NCI-H2171 (cell line): ENCODE measurements at places on chromosomes 1 and 21.

DNA sequence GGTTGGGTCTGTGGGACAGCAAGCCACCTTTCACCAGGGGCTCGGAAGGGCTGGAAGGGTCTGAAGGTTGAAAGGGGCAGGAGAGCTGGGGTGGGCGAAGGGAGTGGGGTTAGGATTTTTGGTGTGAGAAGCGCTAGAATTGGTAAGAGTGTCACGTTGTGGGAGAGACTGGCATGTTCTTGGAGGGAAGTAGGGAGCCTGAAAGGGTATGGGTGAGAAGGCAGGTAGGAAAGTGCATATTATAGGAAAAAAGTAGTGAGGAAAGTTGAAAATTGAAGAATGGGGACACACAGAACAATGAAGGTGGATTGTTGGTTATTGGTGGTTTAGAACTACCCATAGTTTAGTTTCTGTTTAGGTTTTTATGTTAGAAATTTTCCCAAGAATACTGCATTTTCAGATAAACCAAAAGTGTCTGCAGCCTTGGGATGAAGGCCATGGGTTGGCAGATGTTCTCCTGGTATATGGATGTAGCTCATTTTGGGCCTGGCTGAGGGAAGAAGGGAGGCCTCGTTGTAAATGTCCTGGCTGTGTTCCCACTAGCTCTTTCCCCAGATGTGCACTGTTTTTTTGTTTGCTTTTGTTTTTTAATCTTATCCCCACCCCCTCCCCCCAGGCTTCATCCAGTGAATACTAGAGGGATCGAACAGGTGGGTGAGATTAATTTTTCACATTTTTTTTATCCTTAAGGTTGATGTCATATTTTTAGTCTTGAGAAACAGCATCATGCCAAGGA, 1.2 kb downstream of the LRRC42 start:
- DNase-seq = peak; percentile 9

GRCh38 chr1:247538561-247538960, 2.3 kb upstream of the OR2C3 start:
- DNase-seq = no peak

DNA sequence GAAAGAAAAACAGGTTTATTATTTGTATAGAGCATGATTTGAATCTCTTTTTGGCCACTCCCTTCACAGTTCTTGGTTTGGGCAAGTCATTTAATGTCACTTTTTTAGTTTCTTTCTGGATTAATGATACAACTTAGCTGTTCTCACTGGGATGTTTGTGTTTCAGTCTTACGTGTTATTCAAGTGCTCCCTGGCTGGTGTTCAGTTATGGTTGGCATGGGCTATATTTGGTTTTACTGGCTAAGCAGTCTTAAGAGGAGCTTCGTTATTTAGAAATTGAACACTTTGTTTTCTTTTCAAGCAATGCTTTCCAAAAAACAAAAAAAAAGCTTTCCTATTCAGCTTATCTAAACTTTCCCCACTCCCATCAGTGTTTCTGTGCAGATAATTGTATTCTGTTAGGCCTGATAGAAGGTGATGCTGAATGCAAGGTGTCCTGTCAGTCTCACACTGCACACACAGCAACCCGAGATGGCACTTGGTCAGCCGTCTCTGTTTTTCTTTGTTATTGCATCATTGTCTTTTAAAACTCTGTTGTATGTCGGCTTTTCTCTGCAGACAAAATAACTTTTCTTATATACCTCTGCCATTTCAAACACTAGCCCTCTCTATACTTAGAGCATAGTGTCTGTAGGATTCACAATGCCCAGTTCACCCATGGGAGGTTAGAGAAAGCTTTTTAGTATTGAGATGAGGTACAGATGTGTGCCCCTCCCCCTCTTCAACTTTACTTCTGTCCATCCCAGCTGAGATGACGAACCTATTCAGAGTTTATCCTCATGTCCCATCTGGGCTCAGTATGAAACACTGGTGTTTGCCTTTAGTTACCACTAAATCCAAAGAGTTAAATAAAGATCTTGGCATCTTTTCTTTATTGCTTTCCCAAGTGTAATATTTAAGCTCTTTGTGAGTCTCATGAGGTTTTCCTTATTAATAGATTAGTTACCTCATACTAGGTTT, 80.2 kb downstream of the VPS13D start:
- DNase-seq = no peak

DNA sequence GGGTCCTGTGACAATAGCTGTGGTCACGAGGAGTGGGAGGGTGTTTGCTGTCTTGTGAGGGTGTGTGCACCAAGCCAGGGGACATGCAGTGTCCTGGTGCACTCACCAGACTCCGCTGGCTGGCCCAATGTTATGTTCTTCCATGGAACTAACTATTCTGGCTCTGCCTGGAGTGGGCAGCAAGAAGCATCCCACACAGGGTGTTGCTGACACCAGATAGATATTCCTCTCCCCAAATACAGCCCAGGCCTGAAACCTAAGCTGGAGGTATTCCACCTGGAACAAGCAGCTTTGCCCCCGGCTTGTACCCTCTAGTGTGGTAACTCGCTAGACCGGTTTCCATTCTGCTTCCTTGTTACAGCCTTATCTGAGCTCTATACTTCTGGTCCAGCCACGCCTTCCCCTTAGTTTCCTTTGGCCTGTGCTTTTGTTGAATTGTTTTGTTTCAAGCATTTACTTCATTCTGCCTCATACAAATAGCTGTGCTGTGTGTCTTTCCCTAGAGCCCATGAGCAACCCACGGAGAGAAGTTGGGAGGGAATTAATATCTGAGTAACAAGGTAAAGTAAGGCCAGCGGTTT, 14.7 kb upstream of the LY9 start:
- no peak for DNase-seq

GRCh38 chr1:237105826-237106225, 63.8 kb downstream of the RYR2 start:
- DNase-seq = no peak

- no peak for DNase-seq
Observed at GRCh38 chr1:27154469-27154990, 395 bp downstream of the SLC9A1 start.

DNA sequence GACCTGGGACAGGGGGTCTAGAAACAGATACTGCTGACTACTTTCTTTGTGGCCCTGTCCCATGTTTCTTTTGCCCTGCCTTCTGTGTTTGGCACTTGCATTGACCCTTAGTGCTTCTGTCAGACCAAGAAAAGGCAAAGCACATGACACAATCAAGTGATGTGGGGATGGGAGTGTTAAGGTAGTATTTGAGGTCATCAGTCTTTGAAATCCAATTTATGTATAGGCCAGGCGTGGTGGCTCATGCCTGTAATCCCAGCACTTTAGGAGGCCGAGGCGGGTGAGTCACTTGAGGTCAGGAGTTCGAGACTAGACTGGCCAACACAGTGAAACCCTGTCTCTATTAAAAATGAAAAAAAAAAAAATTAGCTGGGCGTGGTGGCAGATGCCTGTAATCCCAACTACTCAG, 26.0 kb downstream of the SERBP1 start:
- no peak for DNase-seq

DNA sequence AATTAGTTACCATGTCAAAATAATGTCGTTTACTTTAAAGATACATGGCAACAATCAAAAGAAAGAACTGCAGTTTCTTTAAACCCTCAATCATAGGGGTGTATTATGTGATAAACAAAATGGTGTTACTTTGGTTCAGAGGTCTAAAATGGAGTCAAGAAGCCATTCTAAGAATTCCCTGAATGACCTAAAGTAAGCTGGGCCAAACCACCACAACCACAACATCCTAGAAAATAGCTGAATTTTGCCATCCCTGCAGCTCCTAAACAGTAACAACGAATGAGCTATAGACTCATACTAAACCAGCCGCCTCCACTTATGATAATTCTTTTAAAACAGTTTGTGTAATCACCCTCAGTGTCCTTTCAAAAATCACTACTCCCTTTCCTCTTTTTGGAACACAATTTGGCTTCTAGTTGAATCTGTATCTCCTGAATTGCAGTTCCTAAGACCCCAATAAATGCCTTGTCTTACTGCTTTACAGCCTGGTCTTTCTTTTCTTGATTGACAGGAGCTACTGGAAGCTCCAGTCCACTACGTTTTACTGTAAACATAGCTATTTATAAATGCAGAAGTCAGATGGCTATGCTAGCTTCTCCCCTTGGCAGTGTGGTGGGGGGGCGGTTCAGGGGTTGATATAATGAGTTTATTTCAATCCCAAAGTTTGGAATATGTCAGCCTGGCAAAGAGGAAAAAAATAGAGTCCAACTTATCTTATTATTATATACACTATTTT, 84.3 kb downstream of the PLPPR4 start:
- DNase-seq = no peak

GRCh38 chr1:167532375-167532774, 14.0 kb upstream of the CD247 start:
- DNase-seq = no peak

- no peak for DNase-seq
Observed at GRCh38 chr1:29504709-29505410, 268.5 kb downstream of the PTPRU start.

DNA sequence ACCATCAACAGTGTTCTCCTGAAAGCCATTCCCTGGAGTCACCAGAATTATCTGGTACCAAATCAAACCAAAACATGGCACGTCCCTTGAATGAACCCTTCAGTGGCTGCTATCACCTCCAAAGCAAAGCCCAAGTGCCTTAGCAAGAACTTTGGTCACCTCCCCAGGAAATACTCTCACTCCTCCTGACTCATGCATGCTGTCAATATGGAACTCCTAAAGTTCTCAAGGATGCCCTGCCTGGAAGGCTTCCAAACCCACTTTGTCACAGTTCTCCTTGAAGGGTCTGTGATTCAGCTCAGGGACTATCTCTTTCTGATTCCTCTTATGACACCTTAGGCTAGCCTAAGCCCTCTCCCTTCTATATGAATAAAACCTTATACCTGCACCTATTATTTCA, 146.1 kb upstream of the RUNX1 start:
- DNase-seq = no peak

GRCh38 chr21:42731264-42732032, 78.0 kb downstream of the PDE9A start:
- no peak for DNase-seq

GRCh38 chr1:47317841-47318240, 3.9 kb upstream of the STIL start:
- no peak for DNase-seq

DNA sequence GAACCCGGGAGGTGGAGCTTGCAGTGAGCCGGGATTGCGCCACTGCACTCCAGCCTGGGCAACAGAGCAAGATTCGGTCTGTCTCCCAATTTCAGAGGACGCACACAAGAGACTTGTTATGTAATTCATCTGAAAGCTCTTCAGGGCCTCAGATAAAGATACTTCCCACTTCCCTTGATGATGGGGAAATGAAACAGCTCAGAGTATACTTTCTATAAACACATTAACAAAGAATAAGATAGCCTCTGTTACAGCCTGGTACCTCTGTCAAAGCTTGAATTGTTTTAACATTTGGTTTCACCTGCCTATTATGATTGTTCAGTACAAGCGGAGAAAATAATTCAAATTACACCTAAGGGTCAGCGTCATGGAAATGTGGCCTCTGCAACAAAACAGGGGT, 622.9 kb upstream of the ADGRL4 start:
- DNase-seq = no peak

DNA sequence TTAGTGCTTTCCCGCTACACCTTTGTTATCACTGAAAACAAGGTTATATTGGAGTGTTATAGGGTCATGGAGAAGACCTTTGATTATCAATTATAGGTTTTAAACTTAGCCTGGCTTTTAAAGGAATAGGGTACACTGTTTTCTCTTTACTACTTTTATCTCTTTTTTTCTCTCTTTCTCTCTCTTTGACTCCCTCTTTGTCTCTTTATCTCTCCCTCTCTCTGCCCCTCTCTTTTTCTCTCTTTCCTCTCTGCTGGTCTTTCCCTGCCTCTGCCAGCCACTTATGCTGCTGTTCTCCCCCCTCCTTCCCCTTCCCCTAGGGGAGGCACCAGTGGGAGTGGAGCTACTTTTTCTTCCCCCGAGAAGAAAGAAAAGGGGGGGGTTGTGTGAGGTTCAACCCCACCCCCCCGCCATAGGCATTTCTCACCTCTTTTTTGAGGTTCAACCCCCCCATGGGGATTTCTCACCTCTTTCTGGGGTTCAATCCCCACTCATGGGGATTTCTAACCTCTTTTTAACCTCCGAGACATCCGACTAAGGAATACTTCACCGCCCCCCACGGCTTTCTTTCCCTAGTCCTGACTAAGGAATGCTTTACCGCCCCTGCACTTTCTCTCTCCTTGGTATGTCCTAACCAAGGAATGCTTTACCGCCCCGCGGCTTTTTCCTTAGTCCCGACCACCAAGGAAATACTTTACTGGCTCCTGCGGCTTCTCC, 17.2 kb upstream of the ZBTB8B start:
- no peak for DNase-seq

DNA sequence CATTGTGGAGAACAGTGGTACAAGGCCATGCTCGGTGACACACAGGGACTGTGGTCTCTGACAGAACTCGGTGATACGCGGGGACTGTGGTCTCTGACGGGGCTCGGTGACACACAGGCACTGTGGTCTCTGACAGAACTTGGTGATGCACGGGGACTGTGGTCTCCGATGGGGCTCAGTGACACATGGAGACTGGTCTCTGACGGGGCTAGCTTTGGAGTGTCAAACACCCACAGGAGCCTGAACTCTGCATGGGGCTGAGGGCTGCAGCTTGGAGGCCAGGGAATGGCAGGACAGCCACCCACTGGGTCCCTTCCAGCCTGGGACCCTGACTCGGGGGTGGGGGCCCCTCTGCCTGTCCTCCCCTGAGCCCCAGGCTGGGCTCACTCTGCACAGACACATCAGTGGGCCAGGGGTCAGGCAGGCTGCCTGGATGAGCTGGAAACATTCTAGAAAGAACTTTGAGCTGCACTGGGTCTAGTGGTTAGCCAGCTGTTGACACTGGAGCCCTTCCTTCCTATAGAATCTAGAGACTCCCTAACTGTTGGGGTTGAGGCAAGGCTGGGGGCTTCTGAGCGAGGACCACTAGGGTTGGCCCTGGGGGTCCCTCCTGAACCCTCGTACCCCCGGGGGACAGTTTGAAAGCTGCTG, 49.8 kb downstream of the DISP3 start:
- DNase-seq = no peak

GRCh38 chr1:180849031-180849775, 63.5 kb upstream of the KIAA1614 start:
- DNase-seq = no peak

DNA sequence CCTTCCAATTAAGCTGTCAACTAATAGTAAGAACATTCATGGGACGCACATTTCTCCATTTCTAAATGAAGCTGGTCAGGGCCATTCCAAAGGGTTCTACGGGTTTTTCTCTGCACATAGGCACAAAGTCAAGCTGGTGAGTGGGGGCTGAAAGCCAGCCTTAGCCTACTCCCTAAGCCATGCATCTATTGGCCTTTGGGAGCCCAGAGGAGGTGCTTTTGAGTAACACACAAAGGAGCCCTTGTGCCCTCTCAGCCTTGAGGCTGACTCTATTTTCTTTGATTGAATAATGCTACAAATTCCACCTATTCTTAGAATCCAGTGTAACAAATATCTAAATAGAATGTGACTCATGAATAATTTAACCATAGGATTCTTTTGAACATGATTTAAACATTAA, 73.6 kb downstream of the RGS13 start:
- no peak for DNase-seq

GRCh38 chr1:228511546-228512445, 24.6 kb downstream of the RNF187 start:
- DNase-seq = no peak
